ENCODE measurements at places on chromosomes 5 and 9.

DNA sequence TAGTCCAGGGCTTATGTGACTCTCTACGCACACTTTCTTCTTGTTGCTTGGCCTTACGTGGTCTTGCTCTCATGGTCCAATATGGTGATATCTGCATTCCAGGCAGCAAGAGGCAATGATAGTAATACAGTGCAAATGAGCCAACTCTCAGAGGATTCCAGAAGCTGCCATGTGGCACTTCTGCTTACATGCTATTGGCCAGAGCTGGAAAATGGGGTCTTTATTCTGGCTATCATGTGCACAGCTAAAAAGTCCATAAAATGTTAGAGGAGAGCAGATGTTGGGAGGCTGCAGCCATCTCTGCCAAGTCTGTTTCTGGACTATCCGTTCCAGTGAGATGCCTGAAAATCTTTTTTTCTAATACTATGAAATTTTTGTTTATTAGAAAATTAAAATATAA, 2.9 kb upstream of the SEPTIN8 start:
- DNase-seq: no peak

DNA sequence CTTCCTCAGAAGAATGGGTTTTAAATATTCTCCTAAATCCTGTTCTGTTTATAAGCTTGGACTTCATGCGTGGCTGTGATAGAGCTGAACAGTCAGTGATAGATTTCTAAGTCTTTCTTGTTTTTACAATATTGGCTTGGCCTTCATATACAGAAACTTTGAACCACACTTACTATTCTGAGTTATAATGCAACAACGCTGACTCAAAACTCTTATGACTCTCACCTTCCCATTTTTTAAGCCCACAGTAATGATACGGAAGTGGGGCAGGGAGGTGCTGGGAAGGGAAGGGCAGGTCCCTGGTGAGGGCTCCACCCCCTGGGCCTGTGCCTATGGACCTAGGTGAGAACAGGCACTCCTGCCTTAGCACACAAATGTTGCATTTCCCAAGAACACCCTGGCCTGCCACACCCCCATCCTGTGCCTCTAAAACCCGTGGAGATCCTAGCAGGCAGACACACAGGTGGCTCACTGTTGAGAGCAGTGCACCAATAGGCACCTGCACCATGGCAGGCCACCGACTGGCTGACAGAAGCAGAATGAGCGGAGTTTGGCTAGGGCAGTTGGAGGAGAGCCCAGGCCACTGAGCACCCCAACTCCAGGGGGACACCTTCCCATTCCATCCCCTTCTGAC, 376.7 kb downstream of the GABRG2 start:
- DNase-seq: no peak

- DNase-seq: no peak
Measured at GRCh38 chr5:107466233-107466769, 204.4 kb downstream of the EFNA5 start.

- no peak for DNase-seq
Measured at GRCh38 chr5:43191740-43192557, at the start of gene NIM1K. Gene NIM1K, plus strand, starts transcription at chr5:43192225. Its CDS starts 53,551 bp downstream, at chr5:43245776.

DNA sequence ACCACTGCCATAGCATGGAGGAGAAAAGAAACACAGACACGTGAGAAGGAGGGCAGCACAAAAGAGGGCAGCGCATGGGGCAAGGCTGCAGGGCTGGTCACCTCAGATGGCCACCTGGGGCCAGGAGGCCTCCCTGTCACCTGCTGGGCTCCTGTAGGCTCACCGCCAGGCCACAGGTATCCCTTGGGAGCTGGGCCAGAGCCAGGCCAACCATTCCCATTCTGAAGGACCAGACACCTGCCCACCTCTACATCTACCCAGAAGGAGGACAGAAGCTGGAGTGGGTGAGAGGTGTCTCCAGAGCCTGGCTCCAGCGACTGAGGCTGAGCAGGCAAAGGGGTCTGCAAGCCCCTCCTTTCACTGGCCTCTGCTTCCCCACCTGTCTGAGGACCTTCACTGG, 103.1 kb downstream of the PAX5 start:
- DNase-seq: no peak

- DNase-seq: no peak
Measured at GRCh38 chr9:109297899-109298298, 23.0 kb downstream of the EPB41L4B start.

Measured in stimulated activated CD8-positive, alpha-beta memory T cell treated with anti-CD3 and anti-CD28 coated beads, Interleukin-4, amount 100 ng/mL, for 4 hours (primary cell).